ENCODE measurements at places on chromosomes 4 and X.
A peak's percentile ranks its signal among the peaks of the same experiment; 100 is the strongest.

DNA sequence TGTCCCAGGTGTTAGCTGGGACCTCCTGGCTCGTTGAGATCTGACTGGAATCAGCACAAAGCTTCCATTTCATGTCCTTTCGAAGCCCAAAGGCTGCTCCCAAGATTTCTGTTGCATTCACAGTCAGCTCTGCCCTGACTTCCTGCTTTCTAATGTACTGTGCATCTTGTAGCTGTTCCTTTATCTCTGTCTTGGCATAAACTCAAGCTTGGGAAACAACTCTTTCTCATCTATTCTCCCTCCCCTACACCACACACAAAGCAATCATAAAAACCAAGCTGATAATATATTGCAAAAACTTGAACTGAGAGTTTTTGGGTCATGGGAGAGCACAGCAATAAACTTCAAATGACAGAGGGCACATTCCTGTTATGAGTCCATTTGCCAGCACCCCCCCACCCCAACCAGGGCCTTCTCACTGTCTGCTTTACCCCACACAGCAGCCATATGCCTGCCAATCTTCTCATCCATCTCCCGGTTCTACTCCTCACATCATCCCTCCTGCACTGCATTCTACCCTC is 76.3 kb downstream of the SYNPO2 start:
- DNase-seq, result peak; percentile 91

- no peak for DNase-seq
These were observed 3.9 kb downstream of the AIMP1 start for GRCh38 chr4:106320235-106320634.

DNA sequence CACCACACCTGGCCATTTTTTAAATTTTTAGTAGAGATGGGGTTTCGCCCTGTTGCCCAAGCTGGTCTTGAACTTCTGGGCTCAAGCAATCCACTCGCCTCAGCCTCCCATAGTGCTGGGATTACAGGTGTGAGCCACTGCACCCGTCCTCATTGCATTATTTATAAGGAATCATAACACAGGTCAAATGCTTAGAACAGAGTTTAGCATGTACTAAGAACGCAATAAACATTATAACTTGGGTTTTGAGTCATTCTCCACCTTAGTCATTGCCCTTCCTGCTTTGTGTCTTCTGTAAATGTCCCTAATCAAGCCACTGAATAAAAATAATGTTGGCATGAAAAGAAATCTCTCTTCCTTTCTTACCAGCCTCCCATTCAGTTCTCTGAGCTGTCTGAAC is 38.5 kb upstream of the SHROOM4 start:
- DNase-seq, result no peak

DNA sequence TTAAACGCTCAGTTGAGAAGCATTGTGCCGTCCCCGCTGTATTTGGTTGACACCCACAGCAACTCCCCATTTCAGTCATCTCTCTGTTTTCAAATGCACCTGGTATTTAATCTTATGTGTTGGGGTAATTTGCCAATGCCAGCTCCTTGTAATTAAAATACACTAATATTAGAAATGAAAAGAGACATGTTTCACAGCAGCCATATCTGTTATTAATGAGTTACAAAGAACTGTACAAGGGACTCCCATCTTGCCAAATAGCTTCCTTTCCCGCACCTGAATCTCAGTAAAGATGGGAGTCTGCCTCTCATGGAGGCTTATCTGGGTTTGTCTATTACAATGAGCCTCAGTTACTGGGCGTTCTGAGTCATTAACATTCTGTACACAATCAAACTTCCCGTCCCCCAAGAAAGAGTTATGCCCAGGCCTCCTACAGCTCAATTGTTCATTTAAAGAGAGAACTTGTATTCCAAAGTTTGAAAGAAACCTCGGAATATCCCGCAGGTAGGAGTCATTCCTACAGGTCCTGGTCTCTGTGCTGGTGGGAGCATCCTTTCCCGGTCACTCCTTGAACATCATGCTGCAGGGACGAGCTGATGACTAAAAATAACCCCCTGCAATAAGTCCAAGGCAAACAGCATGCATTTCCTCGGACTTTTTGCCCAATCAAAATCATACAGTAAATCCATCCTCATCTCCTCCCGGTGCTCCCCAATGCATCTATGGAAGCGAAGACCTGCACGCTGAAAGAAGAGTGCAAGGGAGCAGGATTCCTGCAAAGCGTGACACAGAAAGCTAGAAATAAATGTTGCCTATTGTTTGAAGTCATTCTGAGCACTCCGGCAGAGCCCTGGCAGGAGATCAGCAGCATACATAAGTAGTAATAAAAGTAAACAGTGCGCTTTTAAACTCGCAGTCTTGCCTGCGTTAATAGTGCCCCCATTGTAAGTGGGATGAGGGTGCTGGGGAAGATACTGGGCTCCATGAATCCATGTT is 926 bp downstream of the NDP start:
- DNase-seq, result peak; percentile 10

Data from cardiac fibroblast (primary cell).